Left colon (tissue), 2 donors: ENCODE measurements at places on chromosomes 4 and X. TPM values are rescaled to one million over a fixed set of nuclear protein-coding genes. Genes with fewer than 3 reads are reported as not detected.

DNA sequence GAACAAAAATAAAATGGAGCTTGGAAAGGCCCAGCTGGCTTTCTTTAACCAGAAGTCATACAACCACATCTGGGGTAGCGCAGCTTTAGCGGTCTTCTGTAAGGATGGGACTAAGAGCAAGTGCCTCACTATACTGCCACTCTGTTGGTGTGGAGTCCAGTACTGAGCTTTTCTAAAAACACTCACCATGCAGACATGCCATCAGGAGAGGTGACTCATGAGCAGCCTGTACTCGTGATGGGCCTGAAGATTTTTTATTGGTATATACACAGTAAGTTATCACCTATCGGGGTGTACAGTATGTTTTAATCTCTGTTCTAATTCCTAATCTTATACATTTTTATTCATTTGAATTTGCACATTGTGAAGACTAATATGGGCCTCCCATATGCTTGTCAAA is 9.6 kb downstream of the PPP3CA start:
- no peak for DNase-seq

GPAT3 gene
- total RNA-seq: 27.0 TPM

ERCC6L gene
- 0.61 TPM for total RNA-seq

- no peak for DNase-seq
Observed at GRCh38 chr4:176953021-176953420, 160.3 kb upstream of the VEGFC start.

CHIC1 gene
- 9.6 TPM for total RNA-seq

SLIT2 gene
- 6.5 TPM for total RNA-seq

DNA sequence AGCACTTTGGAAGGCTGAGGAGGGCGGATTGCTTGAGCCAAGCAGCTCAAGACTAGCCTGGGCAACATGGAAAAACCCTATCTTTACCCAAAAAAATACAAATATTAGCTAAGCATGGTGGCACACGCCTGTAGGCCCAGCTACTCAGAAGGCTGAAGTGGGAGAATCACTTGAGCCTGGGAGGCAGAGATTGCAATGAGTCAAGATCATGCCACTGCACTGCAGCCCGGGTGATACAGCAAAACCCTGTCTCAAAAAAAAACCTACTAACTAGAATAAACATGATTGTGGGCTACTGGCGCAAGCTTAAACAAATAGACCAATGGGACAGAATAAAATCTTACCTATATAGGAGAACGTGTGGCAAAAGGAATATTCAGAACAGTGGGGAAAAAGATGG is 7.3 kb downstream of the CDKL2 start:
- DNase-seq: no peak

DNA sequence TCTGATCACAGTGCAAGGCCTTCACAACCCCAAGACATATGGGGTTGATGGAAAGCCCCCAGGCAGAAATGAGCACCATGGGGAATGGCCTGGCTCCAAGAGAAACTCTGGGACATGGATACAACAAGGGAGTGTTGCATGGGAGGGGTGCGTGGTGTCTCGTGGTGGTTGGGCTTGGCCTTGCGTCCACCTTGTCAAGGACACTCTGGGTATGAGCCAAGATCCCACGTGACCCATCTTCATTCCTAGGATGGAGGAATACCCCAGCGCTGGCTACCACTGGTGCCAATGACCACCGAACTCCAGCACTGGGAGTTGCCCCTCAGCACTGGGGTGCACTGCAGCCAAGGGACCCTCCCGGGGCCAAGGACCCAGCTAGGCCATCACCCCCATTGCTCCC is 267.5 kb upstream of the AGTR2 start:
- no peak for DNase-seq

RHOXF2B gene
- not detected for total RNA-seq
